Fibroblast of mammary gland (primary cell): ENCODE measurements at places on chromosomes 4 and X.

DNA sequence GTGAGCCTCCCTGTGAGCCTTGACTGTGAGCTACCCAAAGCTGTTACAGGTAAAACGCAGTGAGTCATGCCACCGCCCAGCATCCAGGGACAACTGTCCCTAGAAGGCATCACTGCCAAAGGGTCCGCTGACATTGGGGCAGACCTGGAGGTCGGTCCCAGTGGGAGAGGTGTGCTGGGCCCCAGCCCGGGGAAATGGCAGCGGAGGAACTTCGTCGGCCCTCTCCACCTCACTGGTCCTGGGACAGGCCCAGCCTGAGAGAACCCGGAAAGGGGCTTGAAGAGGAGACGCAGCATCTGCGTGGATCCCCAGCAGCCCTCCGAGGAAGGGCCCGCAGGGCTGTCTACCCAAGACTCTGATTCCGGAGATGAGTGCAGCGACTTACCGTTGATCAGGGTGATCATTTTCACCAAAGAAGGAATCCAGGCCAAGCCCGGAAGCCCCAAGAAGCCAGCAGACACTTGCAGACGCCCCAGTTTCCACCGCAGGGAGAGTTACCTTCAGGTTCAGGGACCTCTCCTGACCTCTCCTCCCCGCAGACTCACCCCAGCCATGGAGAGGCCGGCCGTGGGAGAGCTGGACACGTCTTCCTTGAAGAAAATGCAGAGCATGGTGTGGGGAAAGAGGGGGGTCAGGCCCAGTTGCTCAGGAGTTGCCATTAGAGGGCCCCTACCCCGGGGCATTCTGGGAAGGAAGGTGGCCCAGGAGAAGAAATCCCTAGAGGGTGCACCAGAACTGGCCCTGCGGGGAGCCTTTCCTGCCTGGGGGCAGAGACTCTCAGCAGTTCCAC, 51.2 kb downstream of the CXorf49B start:
- DNase-seq, result no peak

- peak; percentile 64 for DNase-seq
These were observed 166.3 kb downstream of the FNIP2 start for GRCh38 chr4:158934996-158935669.

- DNase-seq, result peak; percentile 4
These were observed 15.2 kb downstream of the LINC00632 start for GRCh38 chrX:140724736-140725135.

DNA sequence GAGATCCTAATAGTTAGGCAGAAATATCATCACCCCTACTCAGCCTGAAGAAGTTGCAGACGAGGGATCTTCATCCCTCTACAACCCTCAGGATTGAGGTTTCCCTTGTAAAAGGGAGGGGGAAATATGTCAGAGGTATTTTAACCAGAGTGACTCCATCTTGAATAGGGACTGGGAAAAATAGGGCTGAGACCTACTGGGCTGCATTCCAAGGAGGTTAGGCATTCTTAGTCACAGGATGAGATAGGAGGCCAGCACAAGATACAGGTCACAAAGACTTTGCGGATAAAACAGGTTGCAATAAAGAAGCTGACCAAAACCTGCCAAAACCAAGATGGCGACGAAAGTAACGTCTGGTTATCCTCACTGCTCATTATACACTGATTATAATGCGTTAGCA, 17.5 kb downstream of the IL13RA2 start:
- DNase-seq, result no peak

DNA sequence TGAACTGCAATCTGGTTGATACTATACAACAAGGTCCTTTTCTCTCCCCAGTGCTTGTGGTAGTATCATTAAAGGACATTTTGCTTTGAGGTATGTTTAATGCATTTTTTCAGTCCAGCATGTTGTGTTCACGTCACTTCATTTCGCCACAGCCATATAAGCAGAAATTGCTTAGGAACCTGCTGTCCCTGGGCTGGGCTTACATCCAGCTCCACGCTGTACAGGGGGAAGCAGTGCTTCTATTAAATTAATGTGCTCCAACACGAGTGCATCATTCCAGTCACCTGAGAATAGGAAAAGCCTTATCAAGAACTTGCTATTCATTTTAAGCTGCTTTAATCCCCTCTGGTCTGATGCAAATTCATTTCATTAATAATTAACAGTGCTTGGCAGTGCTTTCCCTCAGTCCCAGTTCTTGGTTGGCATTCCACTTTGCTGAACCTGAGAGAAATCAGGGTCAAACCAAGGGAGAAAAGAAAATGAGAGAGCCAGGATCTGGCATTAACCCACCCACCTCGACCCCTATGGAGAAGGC, 47.4 kb upstream of the PTCHD1 start:
- DNase-seq, result no peak

GRCh38 chrX:106897259-106897658, 5.9 kb downstream of the RIPPLY1 start:
- DNase-seq, result peak; percentile 81

GRCh38 chrX:75273483-75273882, 402 bp upstream of the UPRT start:
- DNase-seq, result no peak

DNA sequence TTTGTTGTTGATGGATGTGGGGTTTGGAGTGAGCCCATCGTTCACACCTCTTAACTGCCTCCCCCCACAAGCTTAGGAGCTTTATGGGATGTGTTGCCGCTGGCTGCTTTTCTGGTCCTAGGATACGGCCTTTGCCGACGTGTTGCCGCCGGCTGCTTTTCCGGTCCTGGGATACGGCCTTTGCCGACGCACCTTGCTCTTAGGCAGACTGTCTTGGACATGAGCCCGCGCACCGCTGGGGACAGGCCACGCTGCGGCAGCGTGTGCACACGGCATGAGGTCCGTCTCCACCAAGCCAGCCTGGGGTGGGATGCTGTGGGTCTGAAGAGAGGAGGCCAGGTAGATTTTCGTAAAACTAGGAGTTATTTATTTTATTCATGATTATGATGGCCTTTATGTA, 14.2 kb downstream of the RGS12 start:
- no peak for DNase-seq
